ENCODE measurements at places on chromosomes 5 and 9.

GRCh38 chr5:178381206-178381605 is 148.6 kb upstream of the PHYKPL start:
- DNase-seq = no peak

DNA sequence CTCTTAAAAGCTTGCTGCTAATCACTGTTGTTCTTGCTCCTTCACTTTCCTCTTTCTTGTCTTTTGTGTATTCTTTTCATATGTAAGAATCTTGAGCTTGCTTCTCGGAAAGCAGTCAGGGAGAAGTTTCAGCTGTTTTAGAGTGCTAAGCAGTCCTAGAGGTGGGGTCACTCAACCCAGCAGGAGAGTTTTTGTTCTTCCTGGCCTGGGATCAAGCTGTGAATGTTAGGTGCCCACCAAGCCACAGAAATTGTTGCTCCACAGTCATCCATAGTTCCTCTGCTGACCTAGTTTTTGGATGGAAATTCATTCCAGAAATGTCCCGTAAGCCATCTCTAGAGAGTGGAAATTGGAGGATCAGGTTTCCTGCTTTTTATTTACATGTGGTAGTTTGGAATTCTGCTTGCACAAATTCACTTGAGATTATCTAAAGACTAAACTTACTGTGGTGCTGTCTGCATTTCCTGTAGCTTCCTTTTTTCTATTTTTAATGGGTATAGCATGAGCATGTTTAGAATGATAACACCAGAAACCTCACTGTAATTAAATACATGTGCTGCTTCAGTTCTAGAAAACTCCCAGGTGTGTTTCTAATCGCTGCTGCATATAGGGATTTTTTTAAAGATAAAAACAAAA is 108.7 kb downstream of the MAST4 start:
- DNase-seq = peak; percentile 69

- no peak for DNase-seq
These were observed 234.2 kb upstream of the PPP1R2B start for GRCh38 chr5:156615901-156616300.

- no peak for DNase-seq
These were observed 417.3 kb downstream of the RAB3C start for GRCh38 chr5:59000211-59000610.

- no peak for DNase-seq
These were observed 220.6 kb downstream of the DMAC1 start for GRCh38 chr9:7578951-7579350.

GRCh38 chr9:32260151-32260862 is 124.1 kb upstream of the ACO1 start:
- DNase-seq = no peak

DNA sequence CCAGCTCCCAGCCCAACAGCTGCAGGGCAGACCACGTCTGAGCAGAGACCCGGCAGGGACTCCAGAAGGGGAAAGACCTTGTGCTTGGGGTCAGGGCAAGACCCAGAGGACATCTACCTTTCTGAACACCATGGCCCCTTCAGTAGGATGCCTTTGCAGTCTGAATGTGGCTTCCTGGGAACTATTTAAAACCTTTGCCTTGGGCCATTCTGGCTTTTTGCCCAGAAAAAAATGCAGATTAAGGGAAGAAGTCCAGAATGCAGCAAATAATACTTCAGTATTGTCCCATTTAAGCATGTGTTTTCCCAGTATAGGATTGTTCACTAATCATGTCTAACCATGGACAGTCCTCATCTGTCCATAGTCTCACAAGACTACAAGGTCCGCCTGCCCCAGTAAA is 67.5 kb upstream of the ERCC6L2 start:
- DNase-seq = peak; percentile 53

DNA sequence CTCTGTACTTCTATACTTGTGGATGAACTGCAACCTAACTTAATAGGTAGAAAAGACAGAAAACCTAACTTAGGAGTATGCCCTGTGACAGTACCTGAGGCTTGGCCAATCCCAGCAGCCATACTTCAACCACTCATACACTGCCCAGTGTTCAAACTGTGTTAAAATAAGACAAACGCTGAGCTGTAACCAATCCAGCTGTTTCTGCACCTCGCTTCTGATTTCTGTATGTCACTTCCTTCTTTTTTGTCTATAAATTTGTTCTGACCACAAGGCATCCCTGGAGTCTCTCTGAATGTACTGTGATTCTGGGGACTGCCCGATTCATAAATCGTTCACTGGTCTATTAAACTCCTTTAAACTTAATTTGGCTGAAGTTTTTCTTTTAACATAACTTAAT is 41.4 kb downstream of the AUH start:
- no peak for DNase-seq
